Activated T-helper 2 cell treated with anti-CD3 and anti-CD28 coated beads, Interferon-gamma antibody, Interleukin-2, Interleukin-4, amounts not matched to agents 10 μg/mL and 5 μg/mL and 100 μg/mL, durations not matched to agents 14 hours and 24 hours and 36 hours (primary cell): ENCODE measurements at places on chromosomes 5 and 9. TPM values are rescaled to one million over a fixed set of nuclear protein-coding genes. Genes with fewer than 3 reads are reported as not detected.

ASPN gene
- total RNA-seq = not detected in 2 replicates

ANKRD18A gene
- total RNA-seq = 2.7 and 3.9 TPM in 2 replicates

ARL14EPL gene
- not detected in 2 replicates for total RNA-seq

BASP1 gene
- 0.64 and 0.73 TPM in 2 replicates for total RNA-seq

PSMD5 gene
- total RNA-seq = 61.8 and 67.9 TPM in 2 replicates
